ENCODE measurements at places on chromosomes 3 and 15.

GRCh38 chr3:42102571-42102970 lies 11.4 kb downstream of the TRAK1 start:
- DNase-seq: no peak

DNA sequence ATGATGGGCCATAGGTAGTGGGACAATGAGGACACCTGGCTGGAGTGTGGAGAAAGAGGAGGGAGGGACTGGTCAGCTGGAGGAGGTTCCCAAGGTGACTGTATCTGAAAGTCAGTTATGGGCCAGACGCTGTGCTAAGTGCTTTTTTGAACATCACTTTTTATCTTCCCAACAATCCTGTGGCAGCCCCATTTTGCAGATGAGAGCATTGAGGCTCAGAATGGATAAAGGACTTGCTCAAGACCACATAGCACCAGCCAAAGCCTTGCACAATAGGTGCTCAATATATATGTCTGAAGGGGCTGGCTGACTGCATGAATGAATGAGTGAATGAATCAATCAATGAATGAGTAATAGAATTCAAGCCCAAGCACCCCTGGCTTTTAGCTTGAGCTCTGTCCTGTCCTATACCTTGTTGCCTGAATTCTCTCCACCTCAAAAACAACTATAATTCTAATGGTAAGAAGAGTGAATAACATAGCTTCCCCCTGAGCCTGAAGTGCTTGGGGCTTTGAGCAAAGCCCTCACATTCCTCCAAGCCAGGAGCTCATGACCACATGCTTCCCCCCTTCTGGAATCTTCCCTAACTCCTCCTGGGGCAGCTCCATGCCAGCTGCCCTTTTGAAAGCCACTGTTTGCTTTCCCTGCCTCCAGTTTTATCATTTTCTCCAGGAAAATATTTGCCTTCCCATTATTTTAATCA lies 150.9 kb downstream of the RPLP1 start:
- no peak for DNase-seq

DNA sequence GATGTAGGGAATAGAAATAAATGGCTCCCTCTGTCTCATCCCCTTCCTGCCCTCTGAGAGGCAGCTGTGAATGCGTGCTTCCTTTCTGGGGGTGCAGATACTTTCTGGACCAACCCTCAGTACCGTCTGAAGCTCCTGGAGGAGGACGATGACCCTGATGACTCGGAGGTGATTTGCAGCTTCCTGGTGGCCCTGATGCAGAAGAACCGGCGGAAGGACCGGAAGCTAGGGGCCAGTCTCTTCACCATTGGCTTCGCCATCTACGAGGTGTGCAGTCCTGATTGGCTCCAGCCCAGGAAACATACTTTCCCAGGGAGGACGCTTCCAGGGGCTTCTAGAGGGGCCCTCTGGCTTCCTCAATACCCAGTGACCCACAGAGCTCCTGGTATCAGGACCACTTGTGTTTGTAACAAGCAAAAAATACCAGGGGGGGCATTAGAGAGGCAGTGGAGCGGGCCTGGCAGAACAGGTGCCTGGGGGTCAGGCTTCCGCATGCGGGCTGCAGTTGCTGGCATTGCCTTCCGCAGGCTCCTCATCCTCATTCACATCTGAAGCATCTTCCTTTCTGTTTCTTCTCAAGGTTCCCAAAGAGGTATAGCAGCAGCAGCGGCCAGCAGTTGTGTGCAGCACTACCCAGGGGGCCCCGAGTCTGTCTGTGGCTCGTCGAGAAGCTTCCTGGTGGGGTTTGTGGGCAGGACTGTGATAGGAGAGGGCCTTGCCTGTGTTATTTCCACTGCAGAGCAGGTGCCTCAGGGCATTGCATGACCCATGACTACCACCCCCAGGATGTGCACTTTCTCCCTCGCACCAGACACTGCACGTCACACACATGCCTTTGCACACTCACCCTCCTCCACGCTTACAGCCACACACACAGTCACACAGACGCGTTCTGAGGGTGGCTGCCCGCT lies 42.5 kb downstream of the CAPN3 start:
- DNase-seq: no peak

DNA sequence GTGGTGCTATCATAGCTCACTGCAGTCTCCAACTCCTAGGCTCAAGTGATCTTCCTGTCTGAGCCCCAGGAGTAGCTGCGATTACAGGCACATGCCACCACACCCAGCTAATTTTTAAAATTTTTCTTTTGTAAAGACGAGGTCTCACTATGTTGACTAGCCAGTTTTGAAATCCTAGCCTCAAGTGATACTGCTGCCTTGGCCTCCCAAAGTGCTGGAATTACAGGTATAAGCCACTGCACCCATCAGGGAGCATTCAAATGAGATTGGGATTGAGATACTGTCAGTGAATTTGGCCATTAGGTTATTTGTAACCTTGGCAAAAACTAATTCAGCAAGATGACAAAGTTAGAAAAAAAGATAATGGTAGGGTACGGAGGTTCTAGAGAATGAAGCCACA lies 21.7 kb downstream of the EDC3 start:
- no peak for DNase-seq

GRCh38 chr3:21260507-21260906 lies 490.5 kb downstream of the ZNF385D start:
- DNase-seq: no peak

GRCh38 chr3:151890721-151891141 lies 17.3 kb downstream of the SUCNR1 start:
- no peak for DNase-seq

GRCh38 chr15:100220058-100220768 lies 121.6 kb downstream of the ADAMTS17 start:
- DNase-seq: no peak

GRCh38 chr15:100334905-100335304 lies 6.9 kb downstream of the ADAMTS17 start:
- DNase-seq: no peak

DNA sequence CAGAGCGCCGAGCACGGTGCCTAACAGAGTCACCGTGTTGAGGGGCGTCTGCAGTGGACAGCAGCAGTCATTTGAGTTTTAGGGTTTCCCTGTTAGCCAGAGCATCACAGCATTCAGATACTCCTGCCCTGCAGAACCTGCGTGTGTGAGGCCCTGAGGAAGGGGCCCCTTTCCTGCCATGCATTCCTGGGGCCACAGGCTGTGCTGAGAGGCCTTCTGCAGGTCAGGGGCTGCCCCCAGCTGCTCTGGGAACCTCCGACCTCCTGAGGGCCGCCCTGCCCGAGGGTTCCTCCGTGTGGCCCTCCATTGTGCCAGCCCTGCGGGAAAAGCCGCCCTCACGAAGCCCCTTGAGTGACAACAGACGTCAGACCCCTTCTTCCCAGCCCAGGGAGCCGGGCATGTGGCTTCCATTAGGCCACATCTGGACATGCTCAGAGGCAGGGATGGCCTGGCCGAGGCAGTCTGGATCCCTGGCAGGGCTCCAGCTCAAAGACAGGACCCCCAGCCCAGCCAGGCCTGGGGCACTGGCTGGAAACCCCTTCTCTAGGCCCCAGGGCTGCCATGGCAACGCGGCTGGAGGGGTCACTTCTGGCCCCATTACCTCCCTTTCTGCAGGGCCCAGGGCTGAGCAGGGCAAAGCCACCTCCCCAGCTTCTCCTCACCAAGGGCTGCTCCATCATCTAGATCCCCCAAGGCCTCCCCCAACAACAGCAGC lies 25.3 kb downstream of the FBLN2 start:
- no peak for DNase-seq

GRCh38 chr3:101836652-101837598 lies 12.4 kb upstream of the NFKBIZ start:
- no peak for DNase-seq

GRCh38 chr15:48112242-48112641 lies 8.5 kb upstream of the SLC24A5 start:
- no peak for DNase-seq

DNA sequence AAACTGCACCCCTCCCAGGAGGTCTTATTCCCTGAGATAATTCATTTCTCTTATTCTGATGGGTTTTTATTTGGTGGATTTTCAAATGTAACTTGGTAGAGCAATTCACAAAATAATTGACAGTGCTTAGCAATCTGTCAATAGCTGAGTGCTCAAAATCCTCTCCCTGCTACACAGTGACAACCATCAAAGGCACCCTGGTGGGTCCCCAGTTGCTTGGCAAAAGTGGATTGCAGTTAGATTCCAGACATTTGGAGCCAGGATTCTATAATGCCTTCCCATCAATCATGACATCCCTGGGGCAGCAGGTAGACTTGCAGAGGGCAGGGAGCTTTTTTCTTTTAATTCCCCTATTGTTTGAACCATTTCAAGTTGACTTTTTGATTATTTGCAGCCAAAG lies 59.0 kb downstream of the FHIT start:
- DNase-seq: no peak

DNA sequence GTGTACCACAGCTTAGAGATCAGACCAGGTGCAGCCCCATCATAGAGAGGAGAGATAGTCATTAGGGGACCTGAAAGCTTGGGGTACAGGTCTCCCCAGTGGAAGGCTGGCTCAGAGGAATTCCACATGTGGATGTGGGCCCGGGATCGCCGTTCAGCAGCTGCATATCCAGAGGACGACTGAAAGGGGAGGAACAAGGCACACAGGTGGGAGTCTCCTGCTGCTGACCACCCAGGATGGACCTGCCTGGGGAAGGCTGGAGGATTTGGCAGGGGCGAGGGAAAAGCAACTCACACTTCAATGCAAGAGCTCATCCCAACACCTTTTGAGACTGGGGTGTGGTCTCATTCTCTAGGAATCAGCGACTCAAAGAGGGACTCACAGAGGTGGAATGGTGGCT lies 25.0 kb upstream of the MRPS22 start:
- DNase-seq: no peak

DNA sequence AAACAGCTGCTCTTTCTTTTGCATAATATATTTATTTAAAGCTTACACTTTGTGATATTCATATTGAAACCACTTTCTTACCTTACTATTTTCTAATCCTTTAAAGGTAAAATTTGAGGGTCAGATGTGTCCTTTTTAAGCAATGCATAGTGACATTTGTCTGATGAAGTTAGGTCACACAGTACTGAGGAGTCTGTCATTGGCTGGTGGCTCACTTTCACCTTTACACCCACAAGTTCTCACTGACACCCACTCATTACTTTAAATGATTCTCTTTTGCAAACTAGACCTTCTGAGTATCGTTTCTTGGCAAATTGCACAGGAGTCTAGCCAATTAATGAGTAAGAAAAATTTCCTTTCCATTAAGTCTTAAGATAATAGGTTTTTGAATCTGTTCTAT lies 758.3 kb upstream of the ARPP21 start:
- DNase-seq: no peak

- no peak for DNase-seq
Measured at GRCh38 chr15:99361545-99362185, 110.4 kb downstream of the LRRC28 start.

- no peak for DNase-seq
Measured at GRCh38 chr3:106206146-106206545, 337.3 kb upstream of the CBLB start.

DNA sequence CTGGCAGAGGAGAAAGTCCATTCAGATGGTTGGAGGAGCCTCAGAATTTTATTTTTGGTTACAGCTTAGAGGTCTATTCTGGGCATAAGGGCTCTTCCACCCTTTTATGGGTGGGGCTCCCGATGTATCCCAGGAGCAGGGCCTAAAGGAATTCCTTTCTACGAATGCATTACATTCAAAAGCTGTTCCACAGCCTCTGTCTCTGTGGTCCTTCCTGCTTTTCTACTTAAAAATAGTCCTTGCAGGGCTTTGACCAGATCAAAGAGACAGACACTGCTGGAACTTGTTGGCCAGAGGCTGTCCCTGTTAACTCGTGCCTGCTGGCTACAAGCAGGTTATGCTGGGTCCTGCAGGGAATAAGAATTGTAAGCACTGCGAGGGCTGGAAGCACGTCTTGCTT lies 14.4 kb upstream of the NOX5 start:
- DNase-seq: no peak

DNA sequence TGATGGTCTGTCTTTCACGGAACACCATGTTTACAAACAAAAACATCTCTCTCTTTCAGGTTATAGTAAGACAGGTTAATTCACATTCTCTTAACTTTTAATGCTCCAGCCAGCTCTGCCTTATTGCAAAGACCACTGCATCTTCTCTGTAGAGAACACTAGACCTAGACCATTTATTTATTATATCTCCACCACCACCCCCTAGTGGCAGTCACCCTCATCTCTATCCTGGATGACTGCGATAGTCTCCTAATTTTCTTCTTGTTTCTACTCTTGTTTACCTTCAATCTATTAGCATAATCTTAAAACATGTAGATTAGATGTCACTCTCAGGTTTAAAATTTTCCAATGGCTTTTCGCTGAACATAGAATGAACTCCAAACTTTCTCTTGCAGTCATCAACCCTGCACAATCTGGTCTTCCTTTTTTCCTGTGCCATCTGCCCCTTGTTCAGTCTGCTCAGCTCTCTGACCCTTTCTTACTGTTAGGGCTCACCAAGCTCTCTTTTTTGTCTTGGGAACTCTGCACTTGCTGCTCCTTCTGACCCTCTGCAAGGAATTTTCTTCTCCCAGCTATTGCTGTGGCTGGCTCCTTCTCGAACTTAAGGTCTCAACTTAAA lies 155.6 kb downstream of the SQOR start:
- no peak for DNase-seq

DNA sequence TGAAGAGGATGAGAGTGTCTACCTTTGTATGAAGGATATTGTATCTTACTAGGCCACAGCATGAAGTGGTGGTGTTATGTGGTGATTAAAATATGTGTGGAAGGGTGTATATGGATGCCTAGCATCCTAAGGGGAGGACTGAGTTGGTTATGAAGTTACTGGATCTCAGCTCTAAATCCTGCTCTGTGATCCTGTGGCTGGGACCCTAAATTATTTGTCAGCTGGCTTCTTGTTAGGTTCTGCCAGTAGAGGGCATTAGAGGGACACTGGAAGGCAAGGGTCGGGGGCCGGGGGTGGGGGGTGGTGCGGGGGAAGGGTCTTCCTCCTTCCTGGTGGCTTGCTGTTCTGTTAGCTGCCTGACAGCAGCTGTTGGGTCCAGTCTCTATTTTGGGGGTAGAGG lies 34.9 kb downstream of the MORF4L1 start:
- DNase-seq: no peak

- no peak for DNase-seq
Measured at GRCh38 chr3:71961378-71961777, 176.4 kb upstream of the PROK2 start.

- DNase-seq: no peak
Measured at GRCh38 chr3:73653351-73653750, 28.6 kb upstream of the PDZRN3 start.

GRCh38 chr15:98062869-98063268 lies 102.4 kb downstream of the ARRDC4 start:
- DNase-seq: no peak

DNA sequence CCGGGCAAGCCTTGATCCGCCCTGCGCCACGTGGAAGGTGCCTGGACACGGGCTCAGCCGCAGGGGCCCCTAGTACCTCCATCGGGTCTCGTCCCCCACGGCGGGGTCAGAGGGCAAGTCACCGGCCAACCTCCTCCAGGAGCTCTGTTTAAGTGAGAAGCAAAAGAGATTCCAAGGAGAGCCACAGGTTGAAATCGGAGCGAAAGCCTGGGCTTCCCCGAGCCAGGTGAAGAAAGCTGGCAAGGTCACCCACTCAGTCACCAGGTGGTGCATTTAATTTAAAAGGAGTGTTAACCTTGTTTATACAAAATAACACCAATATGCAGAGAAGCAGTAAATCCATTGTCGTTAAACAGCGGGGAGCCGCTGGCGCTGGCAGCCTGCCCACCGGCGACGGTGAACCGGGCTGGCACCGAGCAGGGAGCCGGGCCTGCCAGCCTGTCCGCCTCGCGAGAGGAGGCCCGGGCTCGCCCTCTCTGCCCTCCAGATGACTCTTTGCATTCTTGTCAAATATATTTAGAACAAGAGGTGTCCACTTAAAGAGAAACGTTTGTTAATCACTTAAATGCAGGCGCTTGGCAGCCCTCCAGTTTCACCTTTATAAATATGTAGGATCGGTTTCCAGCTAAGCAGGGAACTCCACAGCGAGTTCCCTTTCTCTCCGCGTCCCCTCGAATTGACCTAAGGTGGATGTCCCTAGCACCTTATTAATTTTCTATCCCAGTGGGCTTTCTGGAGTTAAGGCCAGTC lies 277.3 kb upstream of the NR2F2 start:
- no peak for DNase-seq
